Activated T-cell treated with anti-CD3 and anti-CD28 coated beads for 4 hours (primary cell): ENCODE measurements at places on chromosomes 1 and 21.

GRCh38 chr21:31558189-31558961 is 101.1 kb upstream of the SOD1 start:
- peak; percentile 21 for DNase-seq

GRCh38 chr1:25624156-25624555 is 7.6 kb downstream of the MAN1C1 start:
- no peak for DNase-seq

- no peak for DNase-seq
Observed at GRCh38 chr1:211938561-211938997, 96.8 kb downstream of the INTS7 start.

DNA sequence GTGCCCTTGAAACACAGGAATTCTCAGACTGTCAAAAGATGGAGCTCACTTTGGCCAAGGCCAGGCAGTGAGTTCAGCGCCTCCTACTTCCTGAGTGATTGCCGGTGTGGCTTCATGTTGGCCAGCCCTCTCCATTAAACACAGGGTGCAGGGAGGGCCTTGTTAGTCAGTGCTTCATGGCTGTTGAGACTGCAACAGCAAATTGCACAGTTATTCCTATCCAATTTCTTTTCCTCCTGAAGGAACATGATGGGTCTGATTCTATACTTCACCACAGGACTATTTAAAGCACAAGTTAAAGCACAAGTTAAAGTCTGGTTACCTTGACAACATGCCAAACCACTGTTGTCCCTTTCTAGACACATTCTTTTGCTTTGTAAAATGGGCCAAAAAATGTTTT is 156.6 kb downstream of the SIPA1L2 start:
- no peak for DNase-seq

GRCh38 chr21:44881198-44881872 is 7.8 kb upstream of the PTTG1IP start:
- DNase-seq = no peak

- peak; percentile 14 for DNase-seq
Observed at GRCh38 chr21:27700974-27701614, 734.2 kb upstream of the ADAMTS5 start.

DNA sequence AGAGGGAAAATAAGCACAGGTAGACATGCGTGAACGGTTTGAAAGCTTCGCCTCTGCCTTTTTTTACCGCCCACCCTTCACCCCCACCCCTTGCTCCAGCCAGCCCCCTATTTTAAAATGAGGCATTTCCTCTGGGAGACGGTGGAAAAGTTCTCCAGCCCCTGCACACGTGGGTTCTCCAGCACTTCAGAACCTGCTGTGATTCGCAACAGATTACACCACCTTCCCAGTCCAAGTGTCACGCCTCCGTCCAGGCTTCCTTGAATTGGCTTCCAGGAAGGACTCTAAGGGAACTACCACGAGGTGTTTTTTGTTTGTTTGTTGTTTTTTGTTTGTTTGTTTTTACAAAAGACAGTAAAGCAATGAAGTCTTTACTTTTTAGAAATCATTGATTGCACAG is 2.6 kb downstream of the LRRC7 start:
- DNase-seq = no peak

DNA sequence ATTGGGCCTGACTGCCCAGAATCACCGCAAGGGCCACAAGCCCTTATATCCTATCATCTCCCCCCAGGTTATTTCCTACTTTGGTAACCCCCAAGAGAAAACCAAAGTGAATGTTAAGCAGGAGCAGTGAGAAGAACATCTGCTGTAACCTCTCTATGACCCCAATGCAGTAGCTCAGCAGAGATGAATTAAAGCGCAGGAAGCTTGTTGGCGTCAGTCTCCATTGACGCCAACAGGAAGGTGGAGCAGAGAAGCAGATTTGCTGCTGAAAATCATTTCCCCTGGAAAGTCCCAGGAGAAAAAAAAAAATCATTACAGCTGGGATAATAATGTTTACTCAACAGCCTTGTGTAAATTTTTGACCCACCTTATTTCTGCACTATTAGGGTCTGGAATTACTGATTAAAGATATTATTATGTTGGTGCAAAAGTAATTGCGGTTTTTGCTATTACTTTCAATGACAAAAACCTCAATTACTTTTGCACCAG is 33.2 kb upstream of the FAM163A start:
- no peak for DNase-seq

GRCh38 chr1:154837034-154837671 is 32.9 kb downstream of the KCNN3 start:
- DNase-seq = no peak

GRCh38 chr1:119632103-119632490 is 16.0 kb downstream of the ZNF697 start:
- no peak for DNase-seq

DNA sequence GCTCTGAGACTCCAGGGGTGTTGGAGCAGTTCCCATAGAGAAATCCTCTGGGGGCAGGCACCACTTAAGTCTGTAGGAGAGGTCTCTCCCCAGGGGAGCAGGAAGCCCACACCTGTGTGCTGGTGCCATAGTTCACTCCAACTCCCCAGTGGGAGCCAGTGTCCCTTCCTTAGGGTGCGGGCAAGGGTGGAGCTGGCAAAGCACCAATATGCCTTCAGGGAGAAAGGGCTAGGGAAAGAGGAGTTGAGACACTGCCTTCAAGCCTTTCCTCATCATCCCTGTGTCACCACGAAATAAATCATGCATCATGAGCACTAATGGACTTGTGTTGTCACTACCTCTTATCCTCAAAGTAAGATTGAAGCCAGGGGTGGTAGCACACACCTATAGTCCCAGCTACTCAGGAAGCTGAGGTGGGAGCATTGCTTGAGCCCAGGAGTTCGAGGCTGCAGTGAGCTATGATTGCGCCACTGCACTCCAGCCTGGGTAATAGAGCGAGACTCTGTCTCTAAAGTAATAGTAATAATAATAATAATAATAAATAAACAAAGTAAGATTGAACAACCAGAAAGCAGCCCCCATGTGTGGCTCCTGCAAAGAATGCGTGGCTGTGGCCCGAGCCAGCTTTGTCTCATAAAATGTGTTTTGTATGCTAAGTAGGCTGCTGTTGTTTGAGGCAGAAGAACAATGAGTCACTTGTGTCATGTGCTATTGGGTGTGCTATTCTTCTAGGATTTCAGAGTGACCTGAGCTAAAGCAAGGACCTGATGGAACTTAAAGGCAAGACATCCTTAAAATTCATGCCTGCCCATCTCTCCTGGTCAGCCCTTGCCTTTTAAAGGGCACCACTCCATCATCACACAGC is 6.7 kb upstream of the TIE1 start:
- DNase-seq = no peak

- no peak for DNase-seq
Observed at GRCh38 chr1:27342391-27342777, 562 bp downstream of the SYTL1 start.

- no peak for DNase-seq
Observed at GRCh38 chr1:87295445-87296110, 33.1 kb upstream of the LMO4 start.
